ENCODE measurements at places on chromosomes 12 and 14. TPM values are rescaled to one million over a fixed set of nuclear protein-coding genes. Genes with fewer than 3 reads are reported as not detected.

GLT1D1 gene
- 0.48 TPM for total RNA-seq

NXPH4 gene
- total RNA-seq, result not detected

CLEC1B gene
- 9.4 TPM for total RNA-seq

IAPP gene
- total RNA-seq, result 1.4 TPM

CPM gene
- 1.7 TPM for total RNA-seq

RILPL2 gene
- total RNA-seq, result 5.3 TPM

CNTN1 gene
- total RNA-seq, result 88.6 TPM

LMO3 gene
- 104 TPM for total RNA-seq

WNK1 gene
- 72.2 TPM for total RNA-seq

TAS2R31 gene
- total RNA-seq, result 32.5 TPM

All from umbilical cord (tissue), 2 donors.